ENCODE measurements at places on chromosomes 1 and 21. TPM values are rescaled to one million over a fixed set of nuclear protein-coding genes. Genes with fewer than 3 reads are reported as not detected.
A peak's percentile ranks its signal among the peaks of the same experiment; 100 is the strongest.

- DNase-seq: no peak
Observed at GRCh38 chr1:173016419-173016818, 34.3 kb downstream of the TNFSF18 start.

DNA sequence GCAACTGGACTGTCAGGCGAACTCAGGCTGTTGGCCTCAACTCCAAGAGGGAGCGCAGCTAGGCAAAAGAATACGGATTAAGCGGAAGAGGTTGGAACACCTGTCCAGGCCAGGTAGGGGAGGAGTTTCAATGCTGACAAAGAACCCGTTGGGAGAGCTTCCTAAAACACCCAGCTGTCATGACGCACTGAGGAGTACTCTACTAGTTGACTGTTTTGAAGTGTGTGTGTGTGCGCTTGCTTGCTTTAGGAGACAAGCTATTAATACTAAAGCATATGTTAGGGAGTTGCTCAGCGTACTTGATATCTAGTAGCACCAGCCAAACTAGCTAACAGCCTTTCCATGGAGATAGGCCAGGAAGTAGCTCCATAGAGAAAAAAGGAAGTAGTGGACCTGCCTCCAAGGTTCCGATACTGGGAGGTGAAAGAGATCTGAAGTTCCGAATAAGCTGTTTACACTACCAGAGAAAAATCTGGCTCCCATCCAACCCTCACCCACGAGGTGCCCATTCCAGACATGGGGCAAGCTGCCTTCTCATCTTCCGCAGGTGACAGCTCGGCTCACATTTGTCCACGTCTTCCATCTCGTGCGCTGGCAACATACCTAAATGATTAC lies 974 bp upstream of the FNBP1L start:
- no peak for DNase-seq

GRCh38 chr1:177310326-177310725 lies 139.6 kb downstream of the BRINP2 start:
- no peak for DNase-seq

DNA sequence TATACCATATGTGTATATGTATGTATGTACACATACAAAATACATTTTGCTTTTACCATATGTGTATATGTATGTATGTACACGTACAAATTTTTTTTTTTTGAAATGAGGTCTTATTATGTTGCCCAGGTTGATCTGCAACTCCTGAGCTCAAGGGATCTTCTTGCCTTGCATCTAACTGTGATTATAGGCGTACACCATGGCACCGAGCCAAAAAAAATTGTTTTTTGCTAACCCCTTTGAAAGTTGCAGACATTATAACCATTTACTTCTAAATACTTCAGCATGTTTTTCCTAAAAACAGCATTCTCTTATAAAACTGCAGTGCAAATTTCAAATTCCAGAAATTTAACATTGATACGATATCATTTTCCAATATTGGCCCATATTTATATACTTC lies 147.0 kb downstream of the POU2F1 start:
- no peak for DNase-seq

- DNase-seq: no peak
Observed at GRCh38 chr21:14097881-14098499, 112.8 kb downstream of the LIPI start.

DNA sequence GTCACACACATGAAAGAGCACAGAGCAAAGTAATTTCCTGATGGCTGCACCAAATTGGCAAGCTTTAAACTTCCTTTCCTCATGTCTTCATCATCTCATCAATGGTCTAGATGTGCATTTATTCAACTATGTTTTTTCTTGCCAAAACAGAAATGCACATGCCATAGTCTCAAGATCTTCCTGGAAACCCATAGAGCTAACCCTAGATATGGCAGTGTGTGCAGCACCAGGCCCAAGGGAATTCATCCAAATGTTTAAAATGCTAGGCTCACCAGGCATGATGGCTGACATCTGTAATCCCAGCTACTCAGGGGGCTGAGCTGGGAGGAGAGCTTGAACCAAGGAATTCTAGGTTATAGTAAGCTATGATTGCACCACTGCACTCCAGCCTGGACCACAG lies 31.2 kb upstream of the PALMD start:
- DNase-seq: no peak

DNA sequence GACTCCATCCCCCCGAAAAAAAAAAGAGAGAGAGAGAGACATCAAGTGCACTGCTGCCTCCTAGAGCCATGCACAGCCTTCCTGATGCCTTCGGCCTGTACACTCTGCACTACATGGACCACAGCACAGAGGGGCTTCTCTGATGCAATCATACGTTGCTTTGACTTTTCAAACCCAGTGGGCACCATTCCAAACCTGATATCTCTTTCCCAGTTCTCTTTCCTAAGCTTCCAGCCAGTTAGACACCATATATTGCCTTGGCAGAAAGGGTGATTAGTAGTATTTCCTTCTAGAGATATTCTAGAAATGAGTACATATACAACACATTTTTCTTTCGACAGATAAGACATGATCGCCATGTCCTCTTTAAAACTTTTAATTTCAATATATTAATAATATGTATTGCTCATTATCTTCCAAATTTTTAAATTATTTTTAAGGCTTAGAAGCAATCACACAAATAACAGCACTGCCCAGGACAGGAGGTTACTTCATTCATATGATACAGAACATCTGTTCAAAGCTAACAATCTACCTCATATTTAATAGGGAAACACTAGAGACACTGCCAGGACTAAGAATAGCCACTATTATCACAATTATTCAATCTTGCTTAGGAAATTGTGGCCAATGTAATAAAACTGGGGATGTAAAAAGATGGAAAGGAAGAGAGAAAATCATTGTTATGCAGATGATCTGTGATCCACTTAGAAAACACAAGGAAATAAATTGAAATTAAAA lies 9.9 kb downstream of the CLCA1 start:
- no peak for DNase-seq

- DNase-seq: peak; percentile 30
Observed at GRCh38 chr1:199747984-199748383, 279.5 kb upstream of the NR5A2 start.

DNA sequence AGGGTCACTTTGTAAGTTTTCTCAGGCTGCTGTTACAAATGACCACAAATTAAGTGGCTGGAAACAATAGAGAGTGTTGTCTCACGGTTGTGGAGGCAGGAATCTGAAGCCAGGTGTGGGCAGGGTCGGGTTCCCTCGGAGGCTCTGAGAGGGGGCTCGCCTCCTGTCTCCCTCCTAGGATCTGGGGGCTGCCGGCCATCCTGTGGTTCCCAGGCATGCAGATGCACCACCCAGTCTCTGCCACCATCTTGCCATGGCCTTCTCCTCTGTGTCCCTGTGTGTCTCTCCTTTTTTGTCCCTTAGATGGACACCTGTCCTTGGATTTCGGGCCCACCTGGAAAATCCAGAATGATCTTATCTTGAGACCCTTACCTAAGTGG lies 4.8 kb downstream of the TP73 start:
- peak; percentile 10 for DNase-seq

DNA sequence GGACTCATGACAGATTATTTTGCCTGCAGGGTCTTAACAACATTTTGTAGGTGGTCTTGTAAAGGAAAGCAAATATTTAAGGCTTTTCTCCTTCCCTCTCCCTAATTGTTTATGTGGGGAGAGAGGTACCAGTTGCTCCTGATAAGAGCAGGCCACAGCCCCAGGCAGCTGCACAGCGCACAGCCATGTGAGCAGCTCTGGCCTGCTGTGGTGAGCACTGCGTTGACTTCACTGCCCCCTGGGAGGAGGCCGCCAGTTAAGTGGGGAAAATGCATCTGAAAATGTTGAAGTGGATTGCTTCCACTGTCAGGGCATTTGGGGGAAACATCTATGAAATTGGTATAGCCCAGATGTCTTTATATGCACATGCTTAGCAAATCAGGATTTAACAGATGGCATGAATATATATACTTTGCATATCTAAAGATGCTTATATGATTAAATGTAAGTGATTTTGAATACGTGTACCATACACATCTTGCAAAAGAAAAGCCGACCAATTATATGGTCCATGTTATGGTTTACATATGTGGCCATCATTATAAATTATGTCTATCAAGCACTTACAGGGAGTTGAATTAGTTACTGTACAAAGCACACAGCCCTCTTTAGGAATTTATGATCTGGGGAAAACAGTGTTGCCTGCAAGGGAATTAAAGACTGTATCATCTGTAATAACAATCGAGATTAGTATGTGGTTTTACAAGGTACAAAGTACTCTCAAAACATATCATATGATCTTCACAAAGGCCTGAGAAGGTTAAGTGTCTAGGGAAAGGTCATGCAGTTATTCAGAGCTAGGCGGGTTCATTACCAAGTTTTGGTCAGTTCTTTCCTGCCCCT lies 132.1 kb downstream of the RHOU start:
- peak; percentile 82 for DNase-seq

DNA sequence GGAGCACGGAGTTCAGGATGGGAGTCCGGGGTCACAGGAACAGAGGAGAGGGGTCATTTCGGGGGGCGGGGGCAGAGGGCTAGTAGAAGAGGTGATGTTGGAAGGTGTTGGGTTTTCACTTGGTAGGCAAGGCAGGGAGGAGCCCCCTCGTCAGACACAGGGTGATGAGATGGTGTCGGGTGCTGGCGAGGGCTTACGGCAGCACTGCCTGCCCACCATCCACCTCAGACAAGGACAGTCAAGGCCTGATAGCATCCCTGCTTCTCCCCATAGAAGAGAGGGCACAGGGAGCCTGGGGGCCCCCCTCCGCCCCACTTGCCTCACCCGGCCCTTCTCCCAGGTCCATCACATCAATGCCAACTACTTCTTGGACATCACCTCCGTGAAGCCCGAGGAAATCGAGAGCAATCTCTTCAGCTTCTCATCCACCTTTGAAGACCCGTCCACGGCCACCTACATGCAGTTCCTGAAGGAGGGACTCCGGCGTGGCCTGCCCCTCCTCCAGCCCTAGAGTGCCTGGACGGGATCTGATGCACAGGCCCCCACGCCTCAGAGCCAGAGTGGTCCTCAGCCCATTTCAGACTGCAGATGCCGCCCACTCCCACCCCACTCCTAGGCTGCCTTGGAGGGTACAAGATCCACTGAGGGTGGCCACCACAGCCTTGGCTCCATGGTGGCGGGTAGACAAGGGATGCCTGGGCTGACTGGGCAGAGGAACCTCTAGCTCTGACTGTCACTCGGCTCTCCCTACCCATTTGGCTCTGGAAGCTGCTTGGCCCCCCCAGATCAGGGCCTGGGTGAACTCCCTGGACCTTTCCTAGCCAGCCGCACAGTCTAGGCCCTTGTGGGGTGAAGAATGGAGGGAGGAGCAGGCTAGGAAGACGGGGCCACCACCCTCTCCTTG lies 4.3 kb upstream of the MTFR1L start:
- DNase-seq: no peak

- no peak for DNase-seq
Observed at GRCh38 chr1:200767321-200767720, 28.6 kb downstream of the CAMSAP2 start.

DNA sequence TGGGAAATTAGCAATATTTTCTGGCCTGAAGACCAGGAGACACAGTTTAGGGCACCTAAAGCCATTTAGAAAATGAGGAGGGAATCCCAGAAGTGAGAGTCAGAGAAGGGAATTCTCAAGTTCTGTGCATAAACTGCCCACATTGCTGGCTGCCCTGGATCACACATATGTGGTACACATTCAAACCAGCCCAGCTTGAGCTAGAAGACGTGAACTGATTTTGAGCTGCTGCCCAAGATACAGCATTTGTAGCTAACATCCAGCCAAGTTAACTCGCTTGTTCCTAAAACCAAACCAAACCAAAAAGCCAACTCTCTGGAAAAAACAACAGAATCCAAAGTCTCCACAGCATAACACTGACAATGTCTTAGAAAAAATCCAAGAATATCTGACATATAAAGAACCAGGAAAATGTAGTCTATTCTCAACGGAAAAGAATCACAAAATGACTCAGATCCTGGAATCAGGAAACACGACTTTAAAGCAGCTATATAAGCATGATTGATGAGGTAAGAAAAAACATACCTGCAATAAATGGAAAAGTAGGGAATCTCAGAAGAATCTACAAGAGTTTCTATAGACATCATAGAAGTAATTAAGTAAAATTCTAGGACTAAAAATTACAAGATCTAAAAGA lies 18.2 kb upstream of the QSOX1 start:
- no peak for DNase-seq

DNA sequence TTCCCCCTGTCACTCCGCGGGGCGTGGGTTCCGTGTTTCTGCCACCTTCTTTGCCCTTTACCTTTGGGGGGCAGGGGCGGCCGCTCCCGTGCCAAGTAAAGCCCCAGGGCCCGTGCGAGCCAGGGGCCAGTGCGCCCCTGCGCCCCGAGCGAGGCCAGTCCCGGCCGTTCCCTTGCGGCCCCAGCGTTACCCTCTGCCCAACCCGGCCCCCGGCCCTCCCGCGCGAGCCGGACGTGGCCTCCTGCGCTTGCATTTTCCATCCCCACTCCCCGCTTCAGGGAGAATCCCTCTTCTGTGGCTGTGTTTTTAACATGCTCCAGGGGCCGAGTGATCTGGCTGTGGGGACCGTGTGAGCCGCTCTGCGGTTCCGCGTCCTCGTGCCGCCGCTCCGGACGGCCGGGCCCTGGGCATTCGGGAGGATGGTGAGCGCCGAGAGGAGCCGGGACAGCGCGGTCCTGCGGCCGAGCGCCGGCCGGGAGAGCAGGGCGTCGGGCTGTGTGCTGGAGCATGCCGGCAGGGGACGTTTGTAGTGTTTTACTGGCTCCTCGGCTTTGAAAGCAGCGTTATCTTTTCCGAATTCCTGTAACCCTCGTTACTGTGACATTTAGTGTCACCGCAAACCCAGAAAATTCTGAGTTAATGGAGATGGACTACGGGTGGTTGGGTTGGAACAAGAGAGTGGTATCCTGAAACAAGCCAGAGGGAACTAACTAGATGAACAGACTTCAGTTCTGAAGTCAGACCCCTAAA lies 1.0 kb downstream of the GALNT2 start:
- peak; percentile 63 for DNase-seq

DNA sequence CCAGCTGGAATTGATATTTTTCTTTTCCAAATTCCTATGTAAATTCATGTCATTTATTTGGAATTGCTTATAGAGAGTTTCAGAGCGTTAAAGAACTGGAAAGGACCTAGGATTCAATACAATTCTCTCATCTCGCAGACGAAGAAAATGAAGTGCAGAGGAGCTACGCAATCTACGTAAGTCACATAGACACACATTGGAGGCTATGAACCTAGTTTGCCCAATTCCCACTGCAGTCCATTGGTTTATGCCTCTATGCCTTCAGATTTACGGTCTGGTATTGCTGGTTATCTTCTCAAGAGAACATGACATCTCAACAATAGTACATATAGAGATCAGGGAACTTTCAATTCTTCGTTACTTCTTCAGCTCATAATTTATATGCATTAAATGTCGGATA lies 971 bp upstream of the RNF2 start:
- no peak for DNase-seq

- DNase-seq: no peak
Observed at GRCh38 chr21:36891692-36892091, 74.8 kb downstream of the HLCS start.

CR1L gene
- not detected for total RNA-seq

MMP23B gene
- 162 TPM for total RNA-seq

PPP2R5A gene
- 2.2 TPM for total RNA-seq

LORICRIN gene
- not detected for total RNA-seq

HEYL gene
- 9.0 TPM for total RNA-seq

PBX1 gene
- total RNA-seq: 98.7 TPM

BTG2 gene
- total RNA-seq: 88.6 TPM

TNFRSF14 gene
- 1.2 TPM for total RNA-seq

GNL2 gene
- total RNA-seq: 50.0 TPM

CFHR1 gene
- total RNA-seq: not detected

Measured in glutamatergic neuron (in vitro differentiated cells).